Keratinocyte (primary cell): ENCODE measurements at places on chromosomes 11 and 22.

GRCh38 chr11:3111919-3112690 lies 53.0 kb downstream of the OSBPL5 start:
- DNase-seq: no peak

DNA sequence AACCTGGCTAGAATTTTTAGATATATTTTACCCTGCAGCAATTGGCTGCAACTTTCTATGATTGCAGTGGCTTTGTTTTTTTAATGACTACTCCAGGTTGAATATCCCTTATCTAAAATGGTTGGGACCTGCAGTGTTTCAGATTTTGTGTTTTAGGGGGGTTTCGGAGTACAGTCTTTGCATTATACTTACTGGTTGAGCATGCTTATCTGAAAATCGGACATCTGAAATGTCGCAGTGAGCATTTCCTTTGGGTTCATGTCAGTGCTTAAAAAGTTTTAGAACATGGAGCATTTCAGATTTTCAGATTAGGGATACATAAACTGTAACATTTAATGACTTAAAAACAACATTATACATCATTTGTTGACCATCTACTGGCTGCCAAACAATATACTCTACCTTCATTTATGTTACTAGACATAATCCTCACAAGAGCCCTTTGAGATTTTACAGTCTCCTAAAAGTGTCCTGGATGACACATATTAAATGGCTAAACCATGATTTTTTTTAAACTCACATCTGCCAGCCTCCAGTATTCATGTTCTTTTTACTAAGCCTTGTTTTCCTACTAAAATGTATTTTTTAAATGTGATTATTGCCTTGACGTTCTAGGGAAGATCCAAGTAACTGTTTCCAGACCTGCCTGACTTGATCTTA lies 66.3 kb downstream of the PRMT3 start:
- DNase-seq: no peak

DNA sequence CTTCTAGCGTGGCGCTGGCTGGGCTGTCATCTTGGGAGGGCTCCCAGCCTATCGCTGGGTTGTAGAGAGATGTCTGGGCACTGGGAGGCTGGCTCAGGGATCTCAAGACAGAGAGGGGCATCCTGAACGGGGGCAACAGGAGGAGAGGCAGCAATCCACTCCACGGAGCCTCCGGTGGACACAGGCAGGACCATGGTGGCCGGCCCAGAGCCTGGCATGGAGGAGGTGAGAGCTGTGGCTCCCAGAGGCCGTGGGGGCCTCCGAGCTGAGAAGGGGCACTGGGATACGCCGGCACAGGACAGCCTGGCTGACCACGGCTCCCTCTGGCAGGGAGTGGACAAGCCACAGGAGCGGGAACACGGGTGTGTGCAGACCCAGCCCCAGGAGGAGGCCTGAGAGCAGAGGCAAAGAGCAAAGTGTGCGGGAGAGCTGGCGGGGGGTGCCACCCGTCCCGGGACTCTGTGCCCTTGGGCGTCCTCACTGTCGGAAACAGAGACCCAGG lies 9.1 kb downstream of the MRGPRF start:
- no peak for DNase-seq

DNA sequence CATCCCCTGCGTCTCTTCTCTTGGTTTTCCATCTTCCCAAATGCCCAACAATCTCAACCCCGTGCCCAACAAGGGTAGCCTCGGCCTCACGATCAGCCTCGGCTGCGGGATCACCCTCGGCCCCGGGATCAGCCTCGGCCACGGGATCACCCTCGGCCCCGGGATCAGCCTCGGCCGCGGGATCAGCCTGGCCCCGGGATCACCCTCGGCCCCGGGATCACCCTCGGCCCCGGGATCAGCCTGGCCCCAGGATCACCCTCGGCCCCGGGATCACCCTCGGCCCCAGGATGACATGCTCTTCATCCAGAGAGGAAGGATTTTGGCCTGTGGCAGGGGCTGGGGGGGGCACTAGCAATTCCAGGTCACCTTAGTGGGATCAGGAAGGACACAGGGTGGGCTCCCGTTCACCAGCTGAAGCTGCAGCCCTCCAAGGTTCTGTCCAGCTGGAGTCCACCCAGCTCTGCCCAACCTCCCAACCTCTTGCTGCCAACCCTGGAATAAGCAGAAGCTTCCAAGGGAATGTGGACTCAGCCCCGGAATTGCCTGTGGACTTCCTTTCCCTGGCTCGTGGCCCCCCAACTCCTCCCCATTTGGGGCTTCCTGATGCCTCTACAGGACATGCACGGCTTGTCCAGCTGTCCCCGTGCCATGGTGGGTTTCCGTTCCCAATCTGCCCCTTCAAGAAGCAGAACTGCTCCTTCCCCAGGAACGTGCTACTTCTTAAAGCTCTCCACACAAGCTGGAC lies 6.2 kb downstream of the ALG12 start:
- DNase-seq: no peak

GRCh38 chr11:26473216-26474194 lies 98.6 kb downstream of the MUC15 start:
- DNase-seq: no peak

DNA sequence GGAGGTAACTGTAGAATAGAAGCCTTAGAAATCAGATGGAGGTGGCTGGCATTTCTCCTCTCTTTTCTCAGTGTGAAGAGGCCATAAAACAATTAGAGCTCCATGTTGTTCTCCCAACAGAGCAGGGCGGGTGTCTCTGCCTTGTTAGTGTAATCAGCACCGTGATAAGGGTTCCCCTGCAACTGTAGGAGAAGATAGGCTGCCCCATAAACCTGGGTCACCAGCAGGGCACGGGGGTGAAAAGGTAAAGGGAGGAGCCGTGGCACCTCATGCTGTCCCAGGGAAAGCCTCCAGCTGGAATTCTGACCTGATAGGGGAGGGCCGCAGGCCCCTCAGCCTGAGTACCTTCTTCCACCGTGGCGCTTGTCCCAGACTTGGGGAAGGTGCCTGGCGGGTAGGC lies 68.7 kb downstream of the ISX start:
- no peak for DNase-seq

DNA sequence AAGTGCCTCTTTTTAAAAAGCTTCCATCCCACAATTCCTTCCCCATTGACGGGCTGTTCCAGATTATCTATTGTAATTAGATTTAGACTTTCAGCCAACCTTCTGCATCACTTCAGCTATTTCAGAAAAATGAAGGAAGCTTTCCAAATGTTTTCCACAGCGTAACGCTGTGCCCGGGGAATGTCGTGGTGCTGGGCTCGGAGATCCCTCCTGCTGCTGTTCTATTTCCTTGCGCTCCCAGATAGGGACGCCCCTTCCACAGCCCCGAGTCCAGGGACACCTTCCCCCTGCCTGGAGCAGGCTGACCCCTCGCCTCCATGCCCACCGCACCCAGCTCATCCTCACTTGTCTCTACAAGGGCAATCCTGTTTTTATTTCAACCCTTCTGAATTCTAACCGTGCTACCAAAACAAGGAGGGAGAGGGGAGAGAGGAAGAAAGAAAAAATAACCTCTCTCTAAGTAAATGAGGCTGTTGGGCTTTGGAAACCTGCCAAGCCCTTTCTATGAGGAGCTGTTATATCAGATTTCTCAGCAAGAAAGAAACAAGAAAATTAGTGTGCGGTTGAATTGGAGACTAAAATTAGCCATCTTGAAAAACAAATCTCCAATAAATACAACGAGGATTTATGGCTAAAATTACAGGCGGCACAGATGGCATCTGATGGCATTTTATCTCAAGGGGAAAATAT lies 366.9 kb downstream of the BRD1 start:
- no peak for DNase-seq

DNA sequence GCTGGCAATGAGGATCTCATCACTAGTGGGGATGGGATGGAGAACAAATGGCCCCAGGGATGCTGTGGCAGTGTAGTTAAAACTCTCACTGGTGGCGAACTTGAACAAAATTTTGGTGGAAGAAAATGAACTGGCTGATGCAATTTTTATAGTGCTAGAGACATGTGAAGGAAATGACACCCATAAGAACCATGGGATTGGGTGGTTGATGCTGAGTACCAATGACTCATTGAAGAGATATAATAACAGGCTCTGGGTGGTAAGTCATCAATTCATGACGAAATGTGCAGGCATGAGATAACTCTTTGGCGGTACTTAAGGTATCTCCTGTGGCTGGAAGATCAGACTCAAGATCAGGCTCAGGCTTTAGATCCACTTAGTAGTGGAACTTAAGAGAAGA lies 172.9 kb upstream of the DDI1 start:
- DNase-seq: no peak

- DNase-seq: no peak
Measured at GRCh38 chr22:19490628-19491230, 11.0 kb downstream of the CDC45 start.

- DNase-seq: peak; percentile 5
Measured at GRCh38 chr22:22928666-22929380, 41.2 kb downstream of the IGLL5 start.

DNA sequence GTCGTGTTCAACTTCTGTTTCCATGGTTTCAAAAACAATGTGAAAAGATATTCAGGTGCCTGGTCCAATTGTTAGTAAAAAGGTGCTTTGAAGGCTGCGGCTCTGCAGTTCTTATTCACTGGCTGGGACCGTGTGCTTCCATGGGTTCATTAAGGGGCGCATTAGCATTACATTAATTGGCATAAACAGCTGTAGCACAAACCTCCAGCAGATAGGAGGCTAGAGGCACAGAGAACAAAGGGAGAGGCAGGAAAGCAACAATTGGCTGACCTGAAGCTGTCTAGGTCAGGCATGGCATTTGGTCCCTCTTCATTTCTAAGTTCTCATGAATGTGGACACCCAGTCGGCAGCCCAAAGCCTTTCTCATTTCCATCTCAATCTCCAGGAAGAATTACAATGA lies 16.6 kb downstream of the PAK1 start:
- no peak for DNase-seq

GRCh38 chr11:14894657-14895598 lies 2.9 kb upstream of the CYP2R1 start:
- no peak for DNase-seq

DNA sequence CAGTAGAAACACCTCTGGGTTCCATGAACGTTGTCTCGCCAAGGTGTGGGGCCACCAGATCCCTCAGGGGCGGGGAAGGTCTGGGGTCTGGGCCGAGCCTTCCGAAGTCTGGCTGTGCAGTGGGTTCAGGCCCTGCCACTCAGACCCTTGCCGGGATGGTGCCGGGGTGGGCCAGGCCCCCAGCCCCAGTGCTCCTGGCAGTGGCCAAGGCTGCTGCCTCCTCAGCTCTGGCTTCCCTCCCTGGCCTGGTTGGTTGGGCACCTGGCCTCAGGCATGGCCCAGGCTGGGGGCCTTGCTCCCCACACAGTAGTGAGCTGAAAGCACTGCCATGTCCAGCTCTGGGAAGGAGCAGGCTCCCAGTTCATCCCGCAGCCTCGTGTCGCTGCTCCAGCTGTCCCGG lies 48.2 kb upstream of the PPARA start:
- DNase-seq: no peak

DNA sequence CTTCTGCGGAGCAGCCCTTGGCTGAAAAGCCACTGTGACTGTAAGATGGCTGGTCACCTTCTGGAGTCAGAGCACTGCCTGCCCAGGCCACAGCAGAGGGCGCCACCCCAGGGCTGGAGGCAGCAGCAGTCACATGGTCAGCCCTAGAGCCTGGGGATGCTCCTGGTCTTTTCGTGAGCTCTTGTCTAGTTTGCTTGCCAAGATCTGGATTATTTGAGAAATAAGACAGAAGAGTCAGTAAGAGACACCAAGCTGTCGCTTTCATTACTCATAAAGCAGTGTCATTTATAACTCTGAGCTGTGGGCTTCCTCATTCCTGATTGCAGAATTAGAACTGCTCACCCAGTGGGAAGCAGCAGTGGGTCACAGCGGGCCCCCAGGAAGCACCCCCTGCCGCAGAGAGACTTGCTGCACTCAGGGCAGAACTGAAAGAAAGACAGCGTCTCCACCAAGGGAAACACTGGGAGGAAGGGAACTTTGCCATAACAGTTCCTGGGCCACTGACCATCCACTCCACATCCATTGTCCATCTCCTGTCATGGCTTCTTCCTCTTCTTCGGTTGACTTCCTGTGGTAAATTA lies 56.7 kb downstream of the PPP6R2 start:
- DNase-seq: no peak

DNA sequence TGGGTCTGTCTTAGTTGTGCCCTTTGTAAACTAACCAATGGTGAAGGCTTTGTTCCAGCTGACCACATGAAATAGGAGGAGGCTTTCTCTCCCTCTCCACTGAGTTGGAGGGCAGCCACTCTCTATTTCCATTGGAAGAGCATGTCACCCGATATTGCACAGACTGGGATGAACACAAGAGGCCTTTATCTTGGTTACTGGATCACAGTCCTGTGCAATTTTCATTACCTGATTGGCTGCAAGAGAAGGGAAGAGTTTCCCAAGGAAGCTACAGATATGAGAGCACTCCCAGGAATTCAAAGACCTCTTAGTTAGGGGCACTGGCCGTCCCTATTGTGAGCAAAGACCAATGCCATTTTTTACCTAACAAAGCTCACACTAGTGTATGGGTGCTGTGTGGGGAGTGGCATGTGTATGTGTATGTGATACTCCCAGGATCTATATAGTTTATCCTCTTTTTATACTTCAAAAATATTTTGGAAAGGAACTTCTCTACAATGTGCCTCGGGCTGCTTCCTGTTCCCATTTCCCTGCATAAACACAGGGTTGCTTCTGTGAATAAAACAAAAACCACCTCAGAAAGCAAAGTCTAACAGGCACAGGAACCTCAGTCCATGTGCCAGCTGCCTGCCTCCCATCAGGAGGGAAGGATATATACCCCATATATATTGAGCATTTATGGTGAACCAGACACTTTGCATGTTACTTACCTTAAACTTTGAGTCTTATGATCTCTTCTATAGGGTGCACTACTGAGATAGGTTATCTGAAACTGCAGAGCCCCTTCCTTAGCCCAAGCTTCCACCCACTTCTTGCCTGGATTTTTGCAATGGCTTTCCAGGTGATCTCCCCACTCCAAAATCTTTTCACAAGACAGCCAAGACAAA lies 126.5 kb downstream of the RASSF10 start:
- DNase-seq: no peak

DNA sequence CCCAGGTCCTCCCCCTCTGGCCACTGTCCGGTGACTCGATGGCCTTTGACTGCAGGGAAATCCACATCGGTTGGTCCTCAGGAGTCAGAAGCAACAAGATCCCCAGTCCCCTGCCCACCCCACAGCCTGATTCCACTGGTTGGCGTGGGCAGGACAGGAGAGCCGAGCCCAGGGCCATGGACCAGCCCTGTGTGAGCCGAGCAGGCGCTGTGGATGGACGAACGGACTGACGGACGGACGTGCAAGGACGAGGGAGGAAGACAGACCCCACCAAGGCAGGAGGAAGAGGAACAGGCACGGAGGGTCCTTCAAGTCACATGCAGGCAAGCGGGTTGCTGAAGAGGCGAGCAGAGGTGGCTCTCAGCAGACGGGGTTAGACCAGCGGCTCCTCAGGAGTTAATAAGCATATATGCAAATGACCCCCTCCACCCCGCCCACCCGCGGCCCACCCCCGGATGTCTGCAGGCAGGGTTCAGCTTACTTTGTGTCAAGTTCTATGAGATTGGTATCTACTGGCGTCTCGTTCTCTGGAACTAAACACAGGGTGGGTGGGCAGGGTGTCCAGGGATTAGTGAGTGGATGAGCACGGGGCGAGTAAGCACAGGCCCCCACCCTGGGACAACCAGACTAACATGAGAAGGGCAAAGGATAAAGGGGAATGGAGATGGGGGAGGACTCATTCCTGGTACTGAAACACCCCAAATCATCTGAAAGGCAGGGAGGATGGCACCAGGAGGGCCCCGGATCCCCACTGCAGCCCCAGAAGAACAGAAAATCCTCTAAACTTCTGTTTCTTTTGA lies 26.8 kb downstream of the TPBGL start:
- no peak for DNase-seq
